ENCODE measurements at places on chromosomes 6 and 20.

- no peak for DNase-seq
Measured at GRCh38 chr6:128725271-128726233, 157.4 kb upstream of the LAMA2 start.

DNA sequence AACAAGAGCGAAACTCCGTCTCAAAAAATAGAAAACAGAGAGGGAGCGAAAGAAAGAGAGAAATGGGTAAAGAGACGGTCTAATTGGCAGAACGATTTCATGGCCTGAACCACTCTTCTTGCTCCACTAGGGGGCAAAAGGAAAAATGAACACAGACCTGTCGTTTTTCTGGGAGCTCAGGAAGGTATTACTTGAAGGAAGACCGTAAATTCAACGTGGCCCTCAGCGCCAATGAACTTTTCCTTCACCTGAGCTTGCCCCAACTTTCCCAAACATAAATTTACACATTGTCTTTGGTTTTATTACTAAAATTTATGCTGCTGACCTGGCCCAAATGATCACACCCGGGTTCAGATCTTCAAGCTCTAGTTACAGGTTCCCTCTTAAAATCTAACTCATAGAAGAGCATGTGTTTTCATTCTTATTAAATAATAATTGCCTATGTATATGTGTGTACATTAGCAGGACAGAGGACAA is 67.3 kb downstream of the ATP9A start:
- peak; percentile 27 for DNase-seq

DNA sequence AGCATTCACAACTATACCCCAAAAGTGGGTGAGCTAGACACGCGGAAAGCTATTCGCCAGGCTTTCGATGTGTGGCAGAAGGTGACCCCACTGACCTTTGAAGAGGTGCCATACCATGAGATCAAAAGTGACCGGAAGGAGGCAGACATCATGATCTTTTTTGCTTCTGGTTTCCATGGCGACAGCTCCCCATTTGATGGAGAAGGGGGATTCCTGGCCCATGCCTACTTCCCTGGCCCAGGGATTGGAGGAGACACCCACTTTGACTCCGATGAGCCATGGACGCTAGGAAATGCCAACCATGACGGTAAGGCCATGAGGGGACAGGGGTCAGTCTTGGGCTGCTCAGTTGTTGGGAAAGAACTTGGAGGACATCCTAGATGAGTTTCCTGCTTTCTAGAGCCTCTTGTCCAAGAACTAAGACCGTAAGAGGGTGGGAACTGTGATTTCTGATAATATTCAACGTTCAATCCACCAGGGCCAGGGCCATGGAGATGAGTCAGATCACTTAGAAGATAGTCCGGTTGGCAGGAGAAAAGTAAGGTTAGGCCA is 23.4 kb downstream of the MMP24OS start:
- no peak for DNase-seq

DNA sequence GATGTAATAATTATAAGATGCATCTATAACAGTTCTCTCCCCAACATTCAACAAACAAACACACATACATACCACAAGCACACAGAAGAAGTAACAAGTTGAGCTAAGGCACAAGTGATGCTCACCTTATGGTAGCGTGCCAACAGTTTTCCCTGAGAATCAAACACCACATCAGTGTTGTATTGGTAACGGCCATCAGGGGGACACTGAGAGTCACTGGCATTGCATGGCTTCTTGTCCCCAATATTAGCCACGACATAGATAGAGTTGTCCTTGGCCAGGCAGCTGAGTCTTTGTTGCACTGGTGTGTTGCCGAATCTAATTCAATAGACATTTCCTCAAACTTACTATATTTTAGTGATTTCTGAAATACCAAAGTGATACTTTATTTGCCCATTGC is 14.8 kb upstream of the VNN1 start:
- no peak for DNase-seq

GRCh38 chr6:141139461-141139860 is 993.3 kb upstream of the GJE1 start:
- DNase-seq = no peak

GRCh38 chr6:100719883-100720682 is 161.0 kb downstream of the ASCC3 start:
- DNase-seq = peak; percentile 12

- peak; percentile 8 for DNase-seq
Measured at GRCh38 chr6:115830895-115831294, 229.8 kb downstream of the FRK start.

- DNase-seq = no peak
Measured at GRCh38 chr20:47353239-47353691, 3.2 kb downstream of the ZMYND8 start.

DNA sequence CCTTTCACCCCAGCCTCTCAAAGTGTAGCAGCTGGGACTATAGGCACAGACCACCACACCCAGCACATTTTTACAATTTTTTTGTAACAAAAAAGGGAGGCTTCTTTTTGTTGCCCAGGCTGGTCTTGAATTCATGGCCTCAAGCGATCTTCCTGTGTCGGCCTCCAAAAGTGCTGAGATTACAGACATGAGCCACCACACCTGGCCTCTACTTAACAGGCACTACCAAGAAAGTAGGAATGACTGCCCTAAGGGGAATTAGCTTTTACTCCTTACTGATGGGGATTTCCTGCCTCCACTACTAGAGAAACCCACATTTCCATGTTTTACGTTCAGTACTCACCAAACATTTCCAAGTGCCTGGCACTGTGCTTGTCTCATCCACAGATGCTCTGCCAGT is 109.6 kb downstream of the CARMIL1 start:
- peak; percentile 41 for DNase-seq

GRCh38 chr20:2887715-2888114 is 14.4 kb downstream of the PTPRA start:
- DNase-seq = no peak

- DNase-seq = peak; percentile 36
Measured at GRCh38 chr6:2971420-2972218, at the start of gene SERPINB6. Gene SERPINB6 (minus strand): TSS chr6:2971567. CDS start chr6:2959332, 12,235 bp downstream.

DNA sequence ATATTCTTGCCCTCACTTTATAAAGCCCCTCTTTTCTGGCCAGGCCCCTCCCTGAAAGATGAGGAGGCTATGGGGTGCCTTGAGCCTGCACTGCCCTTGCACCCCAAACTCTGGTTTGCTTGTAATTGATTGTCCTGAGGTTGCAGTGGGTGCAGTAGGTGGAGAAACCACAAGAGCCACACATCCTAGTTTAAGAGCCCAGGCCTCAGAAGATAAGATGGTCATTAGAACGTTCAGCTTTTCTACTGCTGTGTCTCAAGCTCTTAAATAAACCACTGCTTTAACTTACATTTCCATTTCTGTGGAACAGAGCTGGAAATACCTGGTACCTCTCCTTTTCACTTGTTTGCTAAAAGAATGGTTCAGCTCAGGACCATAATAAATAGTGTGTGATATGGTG is 9.0 kb downstream of the MRAP2 start:
- no peak for DNase-seq

DNA sequence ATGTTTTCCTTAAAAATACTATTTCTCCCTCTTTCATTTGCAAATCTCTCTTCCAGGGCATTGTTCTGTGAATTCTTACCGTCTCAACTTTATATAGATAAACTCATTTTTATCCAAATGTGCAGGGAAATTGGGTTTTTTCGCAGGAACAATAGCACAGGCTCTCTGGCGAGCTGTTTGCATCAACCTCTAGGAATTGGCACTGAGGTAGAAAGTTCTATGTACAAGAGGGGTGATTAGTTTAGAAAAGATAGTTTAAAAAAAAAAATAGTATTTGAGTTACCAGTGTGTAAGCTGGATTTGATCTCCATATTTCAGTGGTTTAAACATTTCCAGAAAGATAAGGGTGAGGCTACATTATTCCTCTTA is 129.7 kb upstream of the BTN3A2 start:
- no peak for DNase-seq

GRCh38 chr20:23018941-23019340 is 16.2 kb upstream of the SSTR4 start:
- DNase-seq = no peak

- no peak for DNase-seq
Measured at GRCh38 chr20:46802722-46803121, 91.9 kb upstream of the EYA2 start.

- no peak for DNase-seq
Measured at GRCh38 chr6:149897855-149898744, at the start of gene RAET1E. Gene RAET1E (minus strand): TSS chr6:149898113. CDS start chr6:149890901, 7,212 bp downstream.

- no peak for DNase-seq
Measured at GRCh38 chr6:3284436-3284876, 25.7 kb downstream of the PSMG4 start.

Measured in mammary epithelial cell (primary cell).